ENCODE measurements at places on chromosomes 1 and 21.

- no peak for ATAC-seq
Observed at GRCh38 chr1:35591211-35591610, 18.1 kb downstream of the TFAP2E start.

- ATAC-seq, result no peak
Observed at GRCh38 chr1:116130356-116130755, 19.2 kb downstream of the MAB21L3 start.

DNA sequence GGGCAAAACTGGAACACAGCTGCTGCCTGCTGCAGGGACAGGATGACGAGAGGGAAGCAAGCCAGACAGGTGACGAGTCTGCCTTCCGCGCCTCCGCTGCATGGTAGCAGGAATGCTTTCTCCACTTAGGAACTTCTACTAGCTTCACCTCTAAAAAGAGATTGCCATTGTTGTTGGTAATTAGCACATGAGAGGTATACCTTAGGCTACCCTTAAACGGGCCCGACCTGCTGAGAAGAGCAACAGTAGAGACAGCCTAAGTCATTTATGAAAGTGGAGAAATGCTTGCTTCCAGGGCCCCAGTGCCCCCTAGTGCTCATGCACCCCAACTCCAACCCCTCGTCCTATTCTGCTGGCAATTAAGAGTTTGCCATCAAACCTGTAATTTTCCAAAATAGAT, 96.9 kb upstream of the AKT3 start:
- peak; percentile 38 for ATAC-seq

- no peak for ATAC-seq
Observed at GRCh38 chr21:46346296-46347202, 22.6 kb downstream of the PCNT start.

DNA sequence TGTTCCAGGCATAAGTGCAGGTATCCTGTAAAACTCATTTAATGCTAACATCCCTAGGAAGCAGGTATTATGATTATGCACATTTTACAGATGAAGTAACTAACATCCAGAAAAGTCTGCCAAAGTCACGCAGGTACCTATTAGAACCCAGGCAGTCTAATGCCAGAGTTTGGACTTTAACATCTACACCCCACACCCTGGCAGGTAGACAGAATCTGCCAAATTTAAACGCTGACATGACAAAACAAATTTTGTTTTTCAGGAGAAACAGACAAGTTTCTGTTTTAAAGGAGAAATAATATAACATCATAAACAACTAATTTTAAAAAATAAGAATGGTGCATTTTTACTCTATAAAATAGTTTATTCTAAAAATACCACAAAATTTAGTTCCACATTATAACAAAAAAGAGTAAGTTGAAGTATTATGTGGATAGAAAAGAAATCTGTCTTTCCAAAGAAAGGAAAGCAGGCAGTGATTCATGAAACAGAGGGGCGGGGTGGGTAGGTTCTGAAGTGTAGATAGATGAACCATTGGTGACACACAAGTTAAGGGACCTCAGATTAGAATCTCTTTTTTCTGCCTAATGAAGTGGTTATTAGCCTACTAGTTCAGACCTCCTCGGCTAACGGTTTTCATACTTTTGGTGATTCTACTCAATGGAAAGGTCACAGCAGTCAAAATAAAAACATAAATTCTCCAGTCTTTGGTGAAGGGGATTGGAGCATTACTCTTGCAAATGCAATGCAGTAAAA, 1.7 kb downstream of the ASPM start:
- ATAC-seq, result no peak

DNA sequence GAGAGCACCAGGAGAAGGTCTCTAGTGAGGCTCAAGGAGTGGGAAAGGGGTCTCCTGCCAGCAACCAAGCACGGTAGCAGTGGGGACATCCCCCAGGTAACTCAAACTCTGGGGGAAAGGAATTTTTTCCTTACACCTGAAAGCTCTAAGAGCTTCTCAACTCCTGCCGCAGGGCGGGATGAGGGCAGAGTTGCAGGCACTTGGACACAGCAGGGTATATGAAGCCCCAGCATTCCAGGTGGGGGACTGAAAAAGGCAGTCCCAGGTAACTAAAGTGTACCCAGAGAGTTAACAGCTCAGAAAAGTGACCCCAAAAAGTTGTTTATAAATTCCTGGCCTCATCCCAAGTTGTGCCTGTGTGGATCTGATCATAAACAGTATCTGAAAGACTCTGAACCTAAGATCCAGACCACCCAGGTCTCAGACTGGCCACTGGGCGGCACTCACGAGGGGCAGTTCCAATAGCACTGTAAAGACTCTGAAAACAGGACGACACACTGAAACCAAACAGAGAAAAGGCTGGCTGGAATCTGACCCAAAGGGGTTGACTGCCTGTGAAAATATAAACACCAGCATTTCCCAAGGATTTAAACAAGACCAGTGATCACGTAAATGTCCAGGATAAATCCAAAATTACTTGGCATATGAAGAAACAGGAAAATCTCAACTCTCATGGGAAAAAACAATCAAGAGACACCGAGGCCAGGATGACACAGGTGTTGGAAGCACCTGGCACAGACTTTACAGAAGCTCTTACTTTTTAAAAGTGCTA, 47.5 kb downstream of the HSF2BP start:
- no peak for ATAC-seq

DNA sequence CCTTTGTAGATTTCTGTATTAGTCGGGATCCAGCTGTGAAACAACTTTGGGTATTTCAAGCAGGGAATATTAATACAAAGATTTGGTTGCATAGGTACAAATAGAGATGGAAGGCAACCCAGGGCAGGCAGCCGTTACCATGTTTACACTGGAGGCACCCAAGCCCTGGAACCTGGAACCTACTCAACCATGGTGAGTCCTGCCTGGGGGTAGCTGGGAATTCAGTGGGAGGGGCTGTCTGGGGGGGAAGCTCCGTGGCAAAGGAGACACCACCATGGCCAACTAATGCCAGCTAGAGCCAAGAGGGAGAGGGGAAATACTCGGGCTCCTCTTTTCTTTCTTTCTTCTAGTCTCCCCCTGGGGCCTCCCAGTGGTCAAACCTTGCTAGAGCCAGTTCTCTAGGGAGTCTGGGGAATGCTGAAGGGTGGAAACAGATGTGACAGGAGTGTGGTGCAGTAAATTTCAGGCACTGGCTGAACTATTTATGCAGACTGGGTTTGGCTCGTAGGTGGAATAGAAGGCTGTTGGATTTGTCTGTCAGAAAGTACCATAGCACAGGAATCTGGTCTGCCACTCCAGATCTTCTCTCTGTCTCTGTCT, 91.9 kb upstream of the CACNA1E start:
- ATAC-seq, result no peak

DNA sequence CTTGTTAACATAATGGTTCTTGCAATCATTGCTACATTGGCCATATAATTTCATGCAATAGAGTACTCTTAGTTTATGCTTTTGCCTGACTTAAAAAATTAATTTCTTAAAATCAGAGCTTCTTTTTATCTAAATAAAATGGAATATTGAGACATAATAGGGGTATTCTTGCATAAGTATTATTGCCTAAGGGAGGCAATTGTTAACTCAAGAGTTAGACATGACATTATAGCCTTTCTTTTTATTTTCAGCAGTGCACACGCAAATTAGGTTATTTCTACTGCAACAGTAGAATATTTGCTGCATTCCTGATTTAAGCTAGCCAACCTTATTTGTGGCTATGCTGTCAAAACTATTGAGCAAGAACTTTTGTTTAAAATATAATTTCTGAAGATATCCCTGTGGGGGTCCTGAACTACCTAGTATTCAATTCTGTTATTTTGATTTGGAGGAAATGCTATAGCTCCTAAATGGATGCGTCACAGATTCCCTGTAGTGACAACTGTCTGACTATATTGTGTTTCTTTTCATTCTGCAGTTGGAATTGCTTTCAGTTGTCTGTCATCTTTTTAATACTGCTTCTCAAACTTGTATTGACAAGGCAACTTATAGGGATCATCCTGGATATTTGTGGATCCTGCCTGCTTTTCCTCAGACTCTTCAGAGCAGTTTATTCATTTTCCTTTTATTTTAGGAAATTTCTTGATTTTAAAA, 211.0 kb downstream of the PATJ start:
- no peak for ATAC-seq

GRCh38 chr21:45972353-45972715, 9.2 kb upstream of the COL6A1 start:
- no peak for ATAC-seq

GRCh38 chr1:221797506-221797905, 55.6 kb upstream of the DUSP10 start:
- ATAC-seq, result no peak

DNA sequence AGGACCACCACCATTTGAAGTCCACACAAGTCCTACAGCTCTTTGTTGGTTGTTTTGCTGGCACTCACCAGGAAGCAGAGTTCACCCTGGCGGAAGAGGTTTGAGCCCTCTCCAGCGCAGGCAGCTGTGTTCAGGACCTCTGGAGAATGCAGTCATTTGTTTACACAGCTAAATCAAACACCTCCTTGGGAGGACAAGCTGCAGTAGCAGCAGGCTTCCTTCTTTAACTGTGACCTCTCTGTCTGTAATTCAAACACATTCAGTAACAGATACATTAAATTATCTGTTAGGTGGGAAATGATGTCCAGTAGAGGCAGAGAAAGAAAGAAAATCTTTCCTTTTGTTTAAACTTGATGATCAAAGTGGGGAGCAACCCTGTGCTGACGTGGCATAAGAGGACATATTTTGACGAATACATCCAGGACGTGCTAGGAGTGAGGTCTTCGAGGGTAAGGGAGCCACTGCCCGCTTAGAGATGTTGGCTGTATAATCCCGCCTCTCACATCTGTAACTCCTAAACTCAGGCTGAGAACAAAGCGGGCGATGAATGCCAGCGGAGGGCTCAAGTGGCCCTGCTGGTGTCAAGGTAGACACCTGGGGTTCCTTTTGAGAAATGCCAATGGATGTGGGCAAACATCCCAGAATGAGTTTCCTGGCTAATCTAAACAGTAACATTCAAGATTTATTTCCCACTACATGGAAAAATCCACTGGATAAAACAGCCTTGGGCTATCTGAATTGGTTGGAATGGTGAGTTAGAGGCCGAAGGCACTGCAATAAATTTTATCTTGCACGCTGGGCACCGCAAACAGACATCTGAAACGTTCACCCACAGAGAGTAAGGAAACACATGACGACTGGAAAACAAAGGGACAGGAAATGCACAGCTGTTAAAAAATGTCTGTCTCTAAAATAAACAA, 51.7 kb downstream of the ABCA4 start:
- no peak for ATAC-seq

DNA sequence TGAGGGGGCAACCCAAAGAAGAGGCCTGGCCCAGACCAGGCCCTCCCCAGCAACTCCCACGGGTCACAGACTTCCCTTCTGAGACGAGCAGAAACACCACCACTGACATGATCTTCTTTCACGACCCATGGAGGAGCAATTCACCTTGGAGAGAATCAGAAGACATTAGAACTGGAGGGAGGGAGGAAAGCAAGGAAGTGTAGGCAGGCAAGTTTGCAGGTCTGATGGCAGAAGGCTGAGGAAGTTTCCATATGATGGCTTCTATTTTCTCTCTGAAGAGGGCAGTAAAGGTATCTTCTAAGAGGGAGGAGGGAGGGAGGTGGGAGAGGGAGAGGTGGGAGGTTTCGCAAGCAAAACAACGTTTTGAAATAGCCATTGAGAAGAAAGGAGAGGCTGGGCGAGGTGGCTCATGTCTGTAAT, 1.4 kb upstream of the UBXN10 start:
- no peak for ATAC-seq

DNA sequence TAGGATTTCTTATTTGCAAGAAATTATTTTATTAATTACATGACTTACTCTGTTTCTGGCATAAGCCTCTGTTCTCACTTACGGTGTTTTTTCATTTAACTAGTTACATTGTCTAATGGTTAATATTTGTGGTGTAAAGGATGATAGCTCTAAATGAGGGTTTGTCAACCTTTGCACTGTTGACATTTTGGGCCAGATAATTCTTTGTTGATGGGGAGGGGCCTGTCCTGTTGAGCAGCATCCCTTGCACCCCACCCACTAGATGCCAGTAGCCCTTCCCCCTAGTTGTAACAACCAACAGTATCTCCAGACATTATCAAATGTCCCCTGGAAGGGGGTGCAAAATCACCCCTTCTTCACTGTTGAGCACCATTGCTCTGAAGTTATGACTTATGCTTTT, 83.6 kb upstream of the SLC44A3 start:
- ATAC-seq, result no peak

- no peak for ATAC-seq
Observed at GRCh38 chr1:169886422-169886821, 7.3 kb downstream of the SCYL3 start.

GRCh38 chr1:71462247-71462646, 381.4 kb upstream of the ZRANB2 start:
- ATAC-seq, result no peak

GRCh38 chr1:5297886-5298239, 643.5 kb downstream of the AJAP1 start:
- no peak for ATAC-seq

DNA sequence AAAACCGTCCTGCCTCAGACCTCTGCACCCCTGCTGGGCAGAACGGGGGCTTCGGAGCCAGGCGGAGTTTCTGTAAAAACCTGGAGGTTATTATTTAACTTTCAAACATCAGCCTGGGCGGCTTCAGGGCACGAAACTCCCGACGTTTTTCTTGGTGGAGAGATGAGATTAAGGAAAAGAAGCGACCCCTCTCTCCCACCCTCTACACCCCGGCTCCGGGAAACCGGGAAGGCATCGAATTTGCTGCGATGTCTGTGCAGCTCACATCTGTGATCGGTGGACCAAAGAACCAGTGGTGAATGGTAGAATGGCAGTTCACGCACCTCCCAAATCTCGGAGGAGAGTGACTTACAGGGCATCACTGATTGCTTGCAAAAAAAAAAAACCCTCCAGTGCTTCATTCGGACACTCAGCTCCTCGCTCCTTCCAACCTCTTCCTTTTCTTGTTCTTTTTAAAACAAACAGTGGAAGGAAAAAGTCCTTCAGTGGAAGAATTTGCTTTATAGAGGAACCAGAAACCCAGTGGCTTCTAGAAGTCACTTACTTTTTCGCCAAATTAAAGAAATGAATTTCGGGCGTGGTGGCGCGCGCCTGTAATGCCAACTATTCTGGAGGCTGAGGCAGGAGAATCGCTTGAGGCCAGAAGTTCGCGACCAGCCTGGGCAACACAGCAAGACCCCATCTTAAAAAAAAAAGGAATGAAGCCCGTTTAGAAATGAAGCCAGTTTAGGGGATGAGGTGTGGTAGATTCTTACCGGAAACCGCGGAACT, 884 bp downstream of the PHACTR4 start:
- no peak for ATAC-seq

GRCh38 chr1:79603843-79604242, 597.3 kb upstream of the ADGRL4 start:
- ATAC-seq, result no peak

GRCh38 chr1:92538413-92539061, 51.8 kb upstream of the GFI1 start:
- ATAC-seq, result peak; percentile 65
